ENCODE measurements at places on chromosomes 1 and 21.

GRCh38 chr1:231187571-231187970, 25.7 kb downstream of the TRIM67 start:
- DNase-seq: no peak

GRCh38 chr21:45241357-45241756, 46.3 kb downstream of the POFUT2 start:
- DNase-seq: no peak

DNA sequence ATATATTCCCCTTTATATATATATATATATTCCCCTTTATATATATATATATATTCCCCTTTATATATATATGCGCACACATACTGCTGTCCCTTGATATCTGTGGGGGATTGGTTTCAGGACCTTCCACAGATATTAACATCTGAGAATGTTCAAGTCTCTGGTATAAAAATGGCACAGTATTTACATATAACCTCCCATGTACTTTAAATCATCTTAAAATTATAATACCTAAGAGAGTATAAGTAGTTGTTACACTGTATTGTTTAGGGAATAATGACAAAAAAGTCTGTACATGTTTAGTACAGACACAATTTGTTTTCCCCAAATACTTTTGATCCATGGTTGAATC, 45.8 kb downstream of the NR5A2 start:
- DNase-seq: no peak

DNA sequence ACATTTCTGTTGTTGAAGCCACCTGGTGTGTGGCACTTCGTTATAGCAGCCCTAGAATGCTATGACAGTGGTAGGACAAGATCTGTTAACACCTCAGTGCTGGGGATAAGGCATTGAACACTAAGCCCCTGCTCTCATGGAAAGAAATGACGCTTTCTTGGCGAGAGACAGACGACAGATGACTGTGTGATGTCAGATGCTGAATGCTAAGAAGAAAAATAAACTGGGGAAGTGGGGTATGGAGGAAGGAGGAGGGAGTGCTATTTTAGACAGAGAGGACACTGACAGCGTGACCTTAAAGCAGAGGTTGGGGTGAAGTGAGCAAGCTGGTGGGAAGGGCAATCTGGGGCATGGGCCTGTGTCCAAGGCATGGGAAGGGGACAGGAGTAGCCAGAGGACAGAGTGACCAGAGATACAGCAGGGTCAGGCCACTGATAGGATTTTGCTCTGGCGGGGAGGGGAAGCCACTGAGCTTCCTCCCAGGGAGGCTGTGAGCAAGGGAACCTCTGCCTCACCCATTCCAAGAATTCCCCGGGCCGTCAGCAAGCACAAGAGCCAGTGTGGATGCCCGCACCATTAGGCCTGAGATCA, 15.2 kb downstream of the DOP1B start:
- no peak for DNase-seq

GRCh38 chr1:239302696-239303095, 83.7 kb upstream of the CHRM3 start:
- no peak for DNase-seq

Measured in CD4-positive, alpha-beta T cell treated with Interleukin-17A for 1 hour (primary cell).